ENCODE measurements at places on chromosomes 5 and 9.

GRCh38 chr5:73061593-73061992 lies 58.8 kb upstream of the TMEM171 start:
- DNase-seq: no peak

DNA sequence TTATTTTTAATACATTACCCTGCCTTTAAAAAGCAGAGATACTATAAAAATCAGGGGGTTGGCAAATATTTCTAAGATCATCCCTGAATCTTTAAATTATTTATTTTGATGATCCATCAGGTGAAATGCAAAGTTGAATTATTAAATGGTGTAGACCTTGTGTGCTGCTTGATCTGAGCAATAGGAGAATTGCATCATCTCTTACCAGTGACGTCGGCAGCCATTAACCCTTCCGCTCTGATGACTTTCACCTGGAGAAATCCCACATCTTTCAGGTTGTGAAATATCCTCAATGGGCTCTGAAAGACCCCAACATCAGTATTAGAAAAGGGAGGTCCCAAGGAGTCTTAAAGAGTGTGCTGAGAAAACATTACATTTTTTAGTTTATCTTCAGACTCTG lies 270.2 kb downstream of the SLF1 start:
- DNase-seq: no peak

DNA sequence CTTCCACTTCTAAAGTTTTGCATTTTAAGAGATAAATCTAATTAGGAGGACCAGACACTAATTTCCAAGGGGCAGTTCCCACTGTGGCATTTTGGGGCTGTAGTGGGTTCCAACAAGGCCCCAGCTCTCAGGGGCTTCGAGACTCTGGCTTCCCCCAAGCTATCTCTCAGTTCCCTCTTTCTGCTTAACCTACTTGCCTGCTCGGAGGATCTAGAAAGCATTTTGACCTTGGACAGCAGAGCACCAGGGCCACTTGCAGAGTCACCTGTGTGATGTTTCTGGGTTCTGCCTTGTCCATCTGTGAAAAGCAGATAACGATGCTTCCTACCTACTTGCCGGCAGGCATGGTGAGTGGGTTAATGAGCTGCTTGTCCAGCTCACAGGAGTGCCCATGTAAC lies 175.4 kb downstream of the MED10 start:
- no peak for DNase-seq

GRCh38 chr5:163444526-163444925 lies 7.1 kb downstream of the CCNG1 start:
- no peak for DNase-seq

DNA sequence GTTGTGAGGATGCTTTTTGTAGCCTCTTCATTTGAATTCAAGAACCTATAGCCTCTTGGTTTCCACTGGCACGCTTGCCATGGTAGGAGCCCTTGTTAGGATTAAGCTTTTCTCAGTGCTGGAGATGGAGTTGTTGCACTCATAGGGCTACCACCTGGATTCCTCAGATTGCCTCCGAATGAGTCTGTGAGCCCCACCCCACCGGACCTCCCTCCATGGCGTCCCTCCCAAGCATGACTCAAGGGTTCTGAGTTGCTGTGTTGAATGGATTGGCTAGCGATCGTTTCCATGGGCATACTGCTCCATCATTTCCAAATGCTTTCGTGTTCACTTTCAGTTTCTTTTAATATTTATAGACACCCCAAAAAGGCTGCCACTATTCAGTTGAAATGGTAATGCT lies 69.9 kb downstream of the DAPK1 start:
- DNase-seq: no peak

DNA sequence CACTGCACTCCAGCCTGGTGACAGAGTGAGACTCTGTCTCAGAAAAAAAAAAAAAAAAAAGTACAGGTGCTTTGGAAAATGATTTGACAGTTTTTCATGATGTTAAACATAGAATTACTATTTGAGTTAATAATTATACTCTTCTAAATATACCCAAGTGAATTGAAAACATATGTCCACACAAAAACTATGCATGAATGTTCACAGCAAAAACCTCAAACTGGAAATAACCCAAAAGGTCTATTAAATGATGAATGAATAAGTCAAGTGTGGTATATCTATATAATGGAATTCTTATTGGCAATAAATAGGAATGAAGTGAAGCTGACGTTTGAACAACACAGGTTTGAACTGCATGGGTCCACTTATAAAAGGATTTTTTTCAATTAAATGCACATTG lies 207.2 kb upstream of the DAB2 start:
- no peak for DNase-seq

DNA sequence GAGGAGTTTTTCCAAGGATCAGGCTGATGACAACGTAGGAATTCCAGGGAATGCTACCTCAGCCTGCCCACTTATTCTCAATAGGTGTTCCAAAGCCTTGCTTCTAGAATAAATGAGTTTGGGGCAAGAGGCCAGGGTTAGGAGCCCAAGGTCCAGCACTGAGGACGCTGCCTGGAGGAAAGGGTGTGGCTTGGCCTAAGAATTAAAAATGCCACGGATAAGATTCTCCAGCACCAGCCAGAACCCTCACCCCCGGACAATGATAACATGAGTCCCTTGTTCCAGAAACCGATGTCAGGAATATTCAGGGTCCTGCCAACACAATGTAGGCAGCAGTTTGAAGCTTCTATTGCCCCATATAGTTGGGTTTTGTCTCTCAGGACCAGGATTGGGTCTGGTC lies 7.6 kb downstream of the SPRY4 start:
- no peak for DNase-seq

DNA sequence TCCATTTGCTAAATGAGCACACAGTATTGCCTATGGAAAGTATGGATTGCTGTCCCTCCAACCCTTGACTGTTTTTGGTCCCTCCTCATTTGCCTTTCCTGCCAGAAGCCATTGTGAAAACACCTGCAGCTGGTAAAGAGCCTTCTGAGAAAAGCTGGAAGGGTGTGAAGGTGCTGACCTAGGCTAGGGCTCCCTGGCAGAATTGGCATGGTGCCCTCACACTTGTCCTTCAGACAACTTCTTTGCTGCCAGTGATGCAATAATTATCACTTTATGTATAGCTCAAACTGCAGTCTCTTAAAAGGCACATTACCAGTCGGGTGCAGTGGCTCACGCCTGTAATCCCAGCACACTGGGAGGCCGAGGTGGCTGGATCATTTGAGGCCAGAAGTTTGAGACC lies 4.2 kb downstream of the TXNDC15 start:
- DNase-seq: no peak

GRCh38 chr9:104794070-104794469 lies 30.1 kb downstream of the NIPSNAP3B start:
- no peak for DNase-seq

GRCh38 chr9:85522459-85523092 lies 219.2 kb downstream of the AGTPBP1 start:
- no peak for DNase-seq

- DNase-seq: no peak
These were observed 64.7 kb upstream of the RICTOR start for GRCh38 chr5:39138892-39139291.

DNA sequence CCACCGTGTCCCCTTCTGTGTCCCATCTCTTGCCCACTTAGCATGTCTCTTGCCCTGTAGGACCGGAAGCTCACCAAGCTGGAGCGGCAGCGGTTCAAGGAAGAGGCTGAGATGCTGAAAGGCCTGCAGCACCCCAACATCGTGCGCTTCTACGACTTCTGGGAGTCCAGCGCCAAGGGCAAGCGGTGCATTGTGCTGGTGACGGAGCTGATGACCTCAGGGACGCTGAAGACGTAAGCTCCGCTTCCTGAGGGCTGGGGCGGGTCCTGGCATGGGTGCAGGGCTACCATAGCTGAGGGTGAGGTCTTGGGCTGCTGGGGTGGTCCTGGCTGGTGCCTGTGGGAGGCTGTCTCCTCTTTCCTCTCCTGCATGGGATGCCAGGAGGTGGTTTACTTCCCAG lies 45.7 kb downstream of the WNK2 start:
- DNase-seq: no peak

DNA sequence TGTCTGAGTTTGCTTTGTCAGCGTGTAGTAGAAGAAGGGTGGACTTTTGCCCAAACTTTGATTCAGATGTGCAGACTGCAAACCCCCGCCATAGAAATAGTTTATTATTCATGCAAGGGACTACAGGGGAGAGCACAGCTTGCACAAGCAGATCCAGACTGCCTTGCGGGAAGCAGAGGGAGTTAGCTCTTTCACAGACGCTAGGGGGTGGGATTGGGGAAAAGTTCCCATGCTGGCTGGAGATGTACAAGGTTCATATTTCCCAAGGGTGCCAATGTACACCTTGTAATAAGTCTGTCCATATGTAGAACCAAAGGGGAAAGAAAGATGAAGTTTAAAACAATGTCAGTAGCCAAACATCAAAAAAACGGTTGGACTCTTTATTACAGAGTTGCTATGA lies 749.7 kb upstream of the COX7C start:
- DNase-seq: no peak

GRCh38 chr9:128098297-128099230 lies 29.0 kb downstream of the PTGES2 start:
- DNase-seq: peak; percentile 80

DNA sequence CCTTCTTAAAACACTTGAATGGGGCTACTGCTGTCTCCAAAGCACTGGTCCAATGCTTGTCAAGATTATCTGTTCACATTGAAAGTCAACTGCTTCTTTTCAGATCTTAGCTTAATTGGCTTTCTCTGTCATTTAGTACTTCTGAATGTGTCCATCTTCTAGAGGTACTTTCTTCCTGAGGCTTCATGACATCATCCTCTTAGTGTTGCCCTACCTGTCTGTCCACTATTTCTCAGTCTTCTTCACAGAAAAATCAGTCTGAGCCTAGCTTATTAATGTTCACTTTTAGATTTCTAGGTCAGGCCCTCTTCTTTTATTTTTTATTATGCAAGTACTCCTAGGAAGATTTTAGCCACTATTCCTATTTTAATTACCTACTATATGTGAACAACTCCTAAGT lies 899.9 kb downstream of the DTWD2 start:
- DNase-seq: no peak

GRCh38 chr5:39891376-39891775 lies 466.6 kb upstream of the DAB2 start:
- no peak for DNase-seq

DNA sequence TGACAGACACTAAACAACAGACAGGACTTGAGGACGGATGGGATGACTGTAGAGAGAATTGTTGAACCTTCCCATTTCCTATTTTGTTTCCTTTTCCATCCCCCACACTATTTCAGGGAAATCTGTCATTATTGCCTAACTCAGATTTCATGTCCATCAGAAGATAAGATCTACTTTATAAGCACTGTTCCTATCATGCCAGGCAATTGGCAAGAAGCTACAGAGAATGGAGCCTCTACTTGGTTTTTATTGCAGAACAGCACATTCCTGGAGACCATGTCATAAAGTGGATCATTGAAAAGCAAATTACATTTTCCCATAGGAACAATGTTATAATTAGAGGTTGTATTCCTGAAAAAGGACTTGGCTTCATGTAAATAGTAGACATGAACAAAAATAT lies 173.7 kb upstream of the KIF2A start:
- no peak for DNase-seq

DNA sequence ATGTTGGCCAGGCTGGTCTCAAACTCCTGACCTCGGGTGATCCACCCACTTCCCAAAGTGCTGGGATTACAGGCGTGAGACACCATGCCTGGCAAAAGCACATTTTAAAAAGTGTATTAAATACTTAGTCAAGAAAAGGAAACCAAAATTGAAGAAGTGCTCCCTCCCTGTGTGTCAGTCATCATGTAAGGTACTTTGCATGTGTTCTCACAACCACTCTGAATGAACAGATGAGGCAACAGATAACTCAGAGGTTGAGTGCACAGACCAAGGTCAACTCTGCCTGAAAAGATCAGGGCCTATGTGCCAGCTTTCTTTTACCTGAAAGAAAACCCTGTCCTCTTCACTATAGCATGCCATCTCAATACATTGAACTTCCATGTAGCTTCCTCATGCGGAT lies 289.7 kb downstream of the MRPS30 start:
- no peak for DNase-seq

DNA sequence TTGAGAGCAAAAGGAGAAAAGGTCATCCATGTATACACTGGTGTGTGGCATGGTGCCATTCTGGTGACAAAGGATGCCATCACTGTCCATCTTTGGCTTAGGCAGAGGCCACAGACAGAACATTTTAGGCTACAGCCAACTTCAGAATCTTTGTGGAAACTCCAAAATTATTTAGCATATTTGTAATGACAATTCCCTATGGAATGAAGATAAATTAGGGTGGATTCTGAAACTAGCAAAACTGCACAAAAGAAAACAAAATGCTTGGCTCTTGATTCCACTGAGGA lies 92.5 kb downstream of the FBXW11 start:
- DNase-seq: no peak

- DNase-seq: no peak
These were observed 145.4 kb downstream of the CMYA5 start for GRCh38 chr5:79834754-79835714.

- DNase-seq: no peak
These were observed 4.6 kb downstream of the SLC35A4 start for GRCh38 chr5:140569197-140569596.

- DNase-seq: no peak
These were observed 76.7 kb upstream of the GDNF start for GRCh38 chr5:37916525-37916924.

DNA sequence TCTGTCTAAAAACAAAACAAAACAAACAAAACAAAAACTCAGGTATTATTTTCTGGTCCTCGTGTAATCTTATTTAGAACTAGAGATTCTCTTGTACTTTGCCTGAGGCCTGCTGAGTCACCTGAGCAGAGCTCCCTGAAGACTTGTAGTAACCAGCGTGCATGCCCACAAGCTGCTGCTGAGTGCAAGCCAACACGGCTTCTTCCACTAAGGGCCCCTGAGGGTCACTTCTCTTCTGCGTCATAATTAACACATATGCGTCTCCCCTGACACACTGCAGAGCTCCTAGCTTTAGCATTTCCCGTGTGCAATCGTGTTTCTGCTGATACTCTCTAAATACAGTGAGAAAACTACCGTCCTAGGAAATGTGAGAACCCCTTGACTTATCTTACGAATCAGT lies 10.9 kb upstream of the NDFIP1 start:
- DNase-seq: no peak

DNA sequence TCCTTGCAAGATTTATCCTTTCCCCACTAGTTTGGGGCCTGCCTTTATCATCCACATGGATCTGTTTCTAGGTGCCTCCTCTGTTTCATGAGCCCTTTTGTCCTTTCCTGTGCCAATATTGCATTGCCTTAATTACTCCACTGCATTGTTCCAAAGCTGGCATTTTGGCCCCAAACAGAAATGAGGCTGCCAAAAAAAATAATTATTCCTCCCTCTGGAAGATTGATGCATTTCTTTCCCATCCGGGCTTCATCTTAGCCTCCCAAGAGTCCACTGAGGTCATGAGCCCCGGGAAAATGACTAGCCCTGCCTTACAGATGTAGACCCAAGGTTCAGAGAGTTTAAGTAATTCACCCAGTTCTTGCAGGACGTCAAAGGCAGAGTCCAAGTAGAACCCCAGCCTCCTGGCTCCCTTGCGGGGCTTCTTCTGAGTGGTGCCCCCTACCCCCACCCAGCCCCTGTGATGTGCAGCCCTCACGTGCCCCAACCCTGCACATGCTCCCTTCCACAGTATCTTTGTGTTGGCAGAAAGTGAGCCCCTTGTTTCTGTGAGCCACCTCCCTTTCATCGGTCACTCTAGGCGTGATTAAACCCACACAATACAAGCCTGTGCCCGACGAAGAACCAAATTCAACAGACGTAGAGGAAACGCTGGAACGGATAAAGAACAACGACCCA lies 62.1 kb downstream of the TMOD1 start:
- no peak for DNase-seq

GRCh38 chr5:69285448-69286116 lies 47.0 kb downstream of the CCDC125 start:
- DNase-seq: no peak
